ENCODE measurements at places on chromosomes 11 and 22.

GRCh38 chr11:106495046-106495445 is 417.6 kb downstream of the AASDHPPT start:
- no peak for DNase-seq

GRCh38 chr11:58968251-58968711 is 29.0 kb downstream of the GLYATL1 start:
- DNase-seq = no peak

DNA sequence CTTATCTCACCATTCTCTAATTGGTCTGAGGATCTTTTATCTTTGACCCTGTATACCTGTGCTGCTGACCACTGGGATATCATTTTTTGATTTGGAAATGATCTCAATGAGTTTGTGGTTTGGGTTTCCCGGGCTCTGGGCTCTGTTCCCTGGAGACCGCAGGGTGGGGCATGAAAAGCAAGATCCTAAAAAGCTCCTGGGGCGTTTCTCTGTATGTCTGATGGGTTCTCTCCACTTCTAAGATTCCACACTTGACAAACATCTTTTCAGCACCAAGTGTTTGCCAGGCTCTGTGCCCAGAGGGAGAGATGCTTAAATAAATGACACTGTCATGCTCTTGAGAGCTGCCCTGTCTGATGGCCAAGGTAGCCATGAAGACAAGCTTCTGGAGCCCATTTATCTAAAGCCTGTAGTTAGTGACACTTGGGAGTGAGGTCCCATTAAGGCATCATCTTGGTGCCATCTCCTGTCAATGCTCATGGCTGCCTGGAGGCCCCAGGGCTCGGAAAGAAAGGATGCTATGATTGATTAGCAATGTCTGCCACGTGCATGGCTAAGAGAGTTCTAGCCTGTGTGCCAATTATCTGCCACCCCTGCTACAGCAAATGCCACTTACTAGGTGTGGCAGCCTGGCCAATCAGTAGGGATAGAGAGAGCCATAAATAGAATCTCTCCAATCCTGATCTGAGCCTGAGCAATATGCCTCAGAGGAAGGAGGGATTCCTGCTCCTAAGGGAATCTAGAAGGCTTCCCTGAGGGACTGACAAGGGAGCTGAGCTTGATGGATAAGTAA is 531.6 kb downstream of the MN1 start:
- DNase-seq = no peak

DNA sequence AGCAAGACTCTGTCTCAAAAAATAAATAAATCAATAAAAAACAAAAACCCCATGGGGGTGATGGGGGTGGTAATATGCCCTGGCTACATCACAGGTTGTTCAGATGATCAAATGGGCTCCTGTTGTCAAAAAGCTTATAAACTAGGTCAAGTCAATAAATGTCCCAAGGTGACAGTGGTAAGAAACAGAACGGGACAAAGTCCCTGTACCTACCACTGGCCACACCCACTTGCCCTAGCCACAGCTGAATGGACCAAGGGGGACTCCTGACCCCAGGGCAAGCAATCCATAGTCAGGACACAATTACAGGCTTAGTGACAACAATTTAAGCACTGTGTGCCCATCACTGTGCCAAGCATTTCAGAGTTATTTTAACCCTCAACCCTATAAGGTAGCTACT is 6.0 kb downstream of the NAGA start:
- DNase-seq = no peak

DNA sequence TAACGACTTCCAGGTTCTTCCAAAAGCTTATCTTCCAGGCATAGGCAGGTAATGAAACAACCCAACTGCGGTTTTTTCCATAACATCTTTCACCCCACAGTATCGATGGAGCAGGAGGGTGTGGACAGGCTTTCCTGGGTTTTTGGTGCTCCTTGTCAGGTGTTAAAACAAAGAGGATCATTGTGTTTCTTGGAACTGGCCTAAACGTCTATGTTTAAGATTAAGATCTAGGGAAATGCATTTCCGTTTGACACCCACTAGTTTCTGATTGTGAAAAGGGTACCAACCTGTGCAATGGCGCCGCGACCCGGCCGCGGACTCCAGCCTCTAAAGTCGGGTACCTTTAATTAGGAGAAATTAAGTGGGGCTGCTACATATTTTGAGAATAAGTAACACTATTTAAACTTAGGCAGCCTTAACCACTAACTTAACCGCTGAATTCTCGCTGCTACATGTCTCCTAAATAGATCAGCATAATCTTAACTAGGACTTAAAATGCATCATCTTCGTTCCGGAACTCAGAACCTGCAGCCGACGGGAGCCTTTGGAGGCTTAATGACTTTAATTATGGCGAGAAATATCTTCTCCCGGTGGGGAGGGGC is 31.5 kb downstream of the C22orf31 start:
- DNase-seq = no peak

- DNase-seq = no peak
Observed at GRCh38 chr11:58028687-58029411, 1.9 kb upstream of the OR6Q1 start.

DNA sequence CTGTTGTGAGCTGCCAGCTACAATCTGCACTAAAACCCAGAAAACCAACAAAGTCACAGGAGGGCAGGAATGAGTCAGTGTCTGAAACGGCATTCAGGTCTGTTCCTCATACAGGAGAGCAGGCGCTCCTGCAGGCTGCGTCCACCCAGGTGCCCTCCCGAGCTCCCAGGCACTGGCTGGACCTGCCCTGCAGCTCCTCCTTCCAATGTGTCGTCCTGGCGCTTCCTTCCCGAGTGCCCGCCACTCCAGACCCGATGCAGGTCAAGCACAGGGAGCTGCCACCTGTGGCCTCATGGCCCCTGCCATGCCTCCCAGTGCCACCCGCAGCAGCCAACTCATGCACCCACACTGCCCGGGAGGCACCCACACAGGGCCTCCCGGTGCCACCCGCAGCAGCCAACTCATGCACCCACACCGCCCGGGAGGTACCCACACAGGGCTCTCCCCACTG is 12.0 kb downstream of the BRD1 start:
- DNase-seq = no peak

GRCh38 chr22:27510024-27510423 is 291.5 kb downstream of the MN1 start:
- no peak for DNase-seq

DNA sequence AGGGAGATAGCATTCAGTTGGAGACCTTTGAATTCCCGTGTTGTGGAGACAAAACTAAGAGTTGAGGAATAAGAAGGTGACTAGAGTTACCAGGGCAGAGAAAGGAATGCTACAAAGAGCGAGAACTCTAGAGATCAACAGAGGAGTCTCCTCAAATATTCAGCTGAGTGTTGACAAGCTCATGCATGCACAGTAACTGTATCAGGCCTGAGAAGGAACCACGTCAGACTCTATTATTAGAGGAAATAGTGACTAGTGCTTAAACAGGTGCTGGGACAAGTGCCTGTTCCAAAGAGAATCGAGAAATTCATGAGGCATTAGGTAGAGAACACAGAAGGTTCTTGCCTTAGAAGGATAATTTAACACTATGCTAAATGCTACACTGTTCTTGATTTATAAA is 333.8 kb upstream of the CHORDC1 start:
- DNase-seq = no peak

GRCh38 chr22:46501701-46502100 is 35.7 kb downstream of the CELSR1 start:
- DNase-seq = no peak

GRCh38 chr22:38788846-38789245 is 5.1 kb downstream of the DNAL4 start:
- DNase-seq = no peak

DNA sequence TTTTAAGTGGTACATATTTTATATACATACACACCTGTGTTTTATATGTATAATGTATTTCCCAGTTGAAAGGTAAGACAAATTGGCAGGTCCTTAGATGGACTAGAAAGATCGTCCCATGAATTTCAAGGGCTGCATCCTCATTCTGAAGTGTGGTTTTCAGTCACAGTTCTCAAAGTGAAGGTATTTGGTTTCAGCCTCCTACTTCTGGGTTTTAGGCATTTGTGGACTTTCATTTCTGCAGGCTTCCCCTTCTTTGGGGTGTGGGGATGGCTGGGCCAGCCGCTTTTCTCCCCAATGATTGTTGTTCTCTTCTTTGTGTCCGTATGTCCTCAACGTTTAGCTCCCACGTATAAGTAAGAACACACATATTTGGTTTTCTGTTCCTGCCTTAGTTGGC is 10.0 kb downstream of the DCPS start:
- DNase-seq = no peak

- DNase-seq = no peak
Observed at GRCh38 chr11:30143098-30143705, 87.6 kb upstream of the FSHB start.

DNA sequence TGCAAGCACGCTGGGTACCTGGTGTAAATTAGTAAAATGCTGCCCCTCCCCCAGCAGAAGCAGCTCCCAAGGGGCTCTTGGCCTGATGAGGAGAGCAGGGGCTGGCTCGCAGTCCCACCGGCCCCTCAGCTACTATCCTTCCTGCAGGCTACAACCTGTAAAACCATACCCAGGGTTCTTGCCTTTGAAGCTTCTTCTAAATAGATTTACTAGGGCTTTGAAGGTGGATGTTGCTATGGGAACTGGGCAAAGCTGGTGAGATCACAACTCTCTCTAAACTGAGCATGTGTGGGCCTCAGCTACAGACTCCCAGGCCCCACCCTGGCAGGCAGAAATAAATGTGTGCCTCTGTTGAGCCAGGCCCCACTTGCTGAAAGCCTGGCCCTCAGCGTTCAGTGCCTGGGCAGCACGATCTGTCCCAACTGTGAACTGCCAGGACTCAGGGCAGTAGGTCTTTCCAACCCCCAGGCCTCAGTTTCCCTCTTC is 18.5 kb downstream of the CD5 start:
- no peak for DNase-seq

GRCh38 chr11:88704485-88704884 is 361.3 kb downstream of the GRM5 start:
- DNase-seq = no peak

DNA sequence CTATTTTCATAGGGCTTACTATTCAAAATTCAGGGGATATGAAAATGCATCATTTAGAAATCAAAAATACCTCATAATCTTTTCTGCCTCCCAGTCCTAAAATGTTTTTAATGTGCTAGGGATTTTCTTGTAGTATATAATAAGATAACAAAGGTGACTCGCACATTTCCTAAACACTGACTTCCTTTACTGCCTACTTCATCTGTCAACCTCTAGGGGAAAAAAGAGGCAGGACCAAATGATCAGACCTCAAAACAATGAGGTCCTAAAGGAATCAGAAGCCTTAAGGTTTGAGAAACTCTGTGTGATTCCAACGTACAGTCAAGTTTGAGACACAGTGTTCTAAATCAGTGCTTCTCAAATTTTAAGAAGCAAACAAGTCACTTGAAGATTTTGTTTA is 56.1 kb upstream of the POU2AF2 start:
- DNase-seq = no peak

- DNase-seq = no peak
Observed at GRCh38 chr11:44865866-44866272, 84.8 kb downstream of the TP53I11 start.

GRCh38 chr11:76577226-76577920 is 93.2 kb downstream of the LRRC32 start:
- no peak for DNase-seq

- DNase-seq = no peak
Observed at GRCh38 chr11:122853971-122854446, 15.7 kb downstream of the CRTAM start.

DNA sequence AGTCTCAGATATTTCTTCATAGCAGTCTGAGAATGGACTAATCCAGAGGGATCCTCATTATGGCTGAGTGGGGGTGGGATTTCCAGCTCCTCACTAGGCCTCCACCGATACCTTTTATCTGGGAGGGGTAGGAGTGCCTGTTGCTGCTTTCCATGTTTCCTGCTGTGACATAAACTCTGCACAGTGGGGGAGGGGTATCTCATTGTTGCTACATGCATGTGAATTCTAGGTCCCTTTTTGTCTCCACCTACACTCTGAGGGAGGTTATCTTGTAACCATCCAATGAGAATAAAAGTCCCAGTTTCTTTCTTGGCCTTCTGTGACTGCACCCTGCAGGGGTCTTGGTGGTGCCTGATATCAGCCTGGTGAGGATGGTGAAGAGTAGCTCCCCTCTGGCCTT is 60.5 kb downstream of the ADAMTS15 start:
- DNase-seq = no peak

GRCh38 chr11:117704395-117705100 is 92.5 kb downstream of the DSCAML1 start:
- DNase-seq = no peak

GRCh38 chr11:60344146-60344545 is 17.1 kb downstream of the MS4A6E start:
- no peak for DNase-seq

GRCh38 chr11:60977224-60977623 is 5.7 kb downstream of the CD6 start:
- no peak for DNase-seq

DNA sequence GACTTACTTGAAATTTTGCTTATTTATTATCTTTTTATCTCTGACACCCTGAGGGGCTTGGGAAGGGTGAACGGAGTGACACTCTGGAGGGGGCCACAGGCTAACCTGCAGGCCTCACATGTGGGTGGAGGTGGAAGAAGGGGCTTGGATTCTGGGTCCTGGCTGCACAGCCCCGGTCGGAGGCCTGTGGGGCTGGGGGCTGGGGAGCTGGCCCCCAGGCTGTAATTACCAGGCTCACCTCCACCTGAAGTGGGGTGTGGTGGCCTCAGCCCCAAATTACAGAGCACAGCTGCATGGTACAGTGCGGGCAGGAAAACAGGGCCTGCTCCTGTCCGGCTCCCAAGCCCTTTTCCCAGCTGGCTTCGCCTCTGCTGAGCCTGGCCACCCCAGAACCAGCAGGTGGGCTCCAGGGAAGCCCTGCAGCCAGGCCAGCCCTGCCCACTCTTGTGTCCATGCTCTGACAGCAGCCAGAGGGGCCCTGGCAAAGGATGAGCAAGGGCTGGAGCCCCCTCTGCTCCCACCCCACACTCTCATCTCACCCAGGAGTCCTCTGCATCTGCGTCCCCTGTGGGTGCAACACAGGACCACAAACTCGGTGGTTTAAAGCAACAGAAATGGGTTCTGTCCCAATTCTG is 48.0 kb downstream of the IGF2 start:
- no peak for DNase-seq

- DNase-seq = no peak
Observed at GRCh38 chr22:39980596-39980995, 14.2 kb upstream of the FAM83F start.

GRCh38 chr11:9535189-9535781 is 38.2 kb upstream of the WEE1 start:
- no peak for DNase-seq

DNA sequence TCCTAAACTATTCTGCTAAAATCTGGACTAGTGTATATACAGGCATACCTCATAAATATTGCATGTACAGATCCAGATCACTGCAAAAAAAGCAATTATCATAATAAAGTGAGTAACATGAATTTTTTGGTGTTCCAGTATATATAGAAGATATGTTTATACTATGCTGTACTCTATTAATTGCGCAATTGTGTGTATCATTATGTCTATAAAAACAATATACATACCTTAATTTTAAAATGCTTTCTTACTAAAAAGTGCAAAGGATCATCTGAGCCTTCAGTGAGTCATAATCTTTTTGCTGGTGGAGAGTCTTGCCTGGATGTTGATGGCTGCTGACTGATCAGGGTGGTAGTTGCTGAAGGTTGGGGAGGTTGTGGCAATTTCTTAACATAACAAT is 35.4 kb upstream of the CEP295 start:
- DNase-seq = no peak

Measured in cortex of kidney (tissue), 1 donor.